CD8-positive, alpha-beta memory T cell (primary cell): ENCODE measurements at places on chromosomes 7 and 10. TPM values are rescaled to one million over a fixed set of nuclear protein-coding genes. Genes with fewer than 3 reads are reported as not detected.

FZD8 gene
- not detected for polyA plus RNA-seq

GRCh38 chr7:120254845-120255244, 18.1 kb upstream of the KCND2 start:
- no peak for DNase-seq

DNA sequence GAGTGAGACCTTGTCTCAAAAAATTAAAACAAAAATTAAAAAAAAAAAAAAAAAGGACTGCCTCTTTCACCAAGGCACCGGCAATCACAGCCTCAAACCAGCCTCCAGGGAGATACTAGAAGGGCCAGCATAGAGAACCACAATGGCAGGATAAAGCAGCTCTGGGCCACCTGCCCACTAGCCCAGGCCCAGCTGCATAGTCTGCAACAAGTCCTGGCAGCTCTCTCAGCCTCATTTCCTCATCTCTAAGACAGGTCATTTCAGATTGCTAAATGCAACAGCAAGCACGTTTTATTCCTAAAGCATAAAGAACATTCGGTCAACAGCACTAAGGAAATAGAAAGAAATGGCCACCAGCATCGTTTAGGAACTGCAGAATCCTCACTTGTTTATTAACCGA, 28.8 kb downstream of the XPNPEP1 start:
- DNase-seq = no peak

SPAM1 gene
- not detected for polyA plus RNA-seq

DNA sequence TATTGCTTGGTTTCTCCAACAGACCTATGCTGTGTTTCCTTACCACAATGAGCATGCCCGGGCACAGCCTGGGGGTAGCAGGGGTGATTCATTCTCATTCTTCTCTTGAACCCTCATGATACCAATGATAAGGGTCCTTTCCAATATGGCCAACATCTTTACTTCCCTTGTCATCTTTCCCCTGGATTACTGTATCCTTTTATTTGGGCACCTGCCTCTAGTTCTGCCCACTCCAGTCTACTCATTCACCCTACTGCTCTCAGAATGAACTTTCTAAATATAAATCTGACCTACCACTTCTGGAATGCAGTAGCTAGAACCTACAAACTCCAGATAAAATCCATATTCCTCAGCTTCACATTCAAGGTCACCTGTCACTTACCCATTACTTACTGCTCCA, 26.4 kb upstream of the ITPRID1 start:
- no peak for DNase-seq

DNA sequence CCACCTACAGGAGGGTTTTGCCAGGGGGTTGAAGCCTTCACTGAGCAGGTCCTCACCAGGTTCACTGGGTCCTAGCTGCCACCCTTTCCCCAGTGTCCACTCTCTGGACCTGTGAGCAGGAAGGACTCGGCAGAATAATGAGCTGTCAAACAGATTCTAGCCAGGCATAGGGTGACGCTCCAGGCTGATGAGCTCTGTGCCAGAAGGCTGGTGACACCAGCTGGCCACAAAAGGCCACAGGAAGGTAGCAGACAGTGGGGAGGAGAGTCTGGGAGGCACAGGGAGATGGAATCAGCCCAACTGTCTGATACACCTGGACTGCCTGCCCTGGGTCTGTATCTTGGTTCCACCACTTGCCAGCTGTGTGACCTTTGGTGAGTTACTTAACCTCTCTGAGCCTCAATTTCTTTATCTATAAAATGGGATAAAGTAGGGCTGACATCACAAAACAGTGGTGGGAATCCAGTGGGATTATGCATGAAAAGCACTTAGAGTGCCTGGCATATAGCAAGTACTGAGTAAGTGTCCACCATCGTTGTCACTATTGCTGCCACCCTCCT, 26.7 kb upstream of the NDST2 start:
- DNase-seq = no peak

DNA sequence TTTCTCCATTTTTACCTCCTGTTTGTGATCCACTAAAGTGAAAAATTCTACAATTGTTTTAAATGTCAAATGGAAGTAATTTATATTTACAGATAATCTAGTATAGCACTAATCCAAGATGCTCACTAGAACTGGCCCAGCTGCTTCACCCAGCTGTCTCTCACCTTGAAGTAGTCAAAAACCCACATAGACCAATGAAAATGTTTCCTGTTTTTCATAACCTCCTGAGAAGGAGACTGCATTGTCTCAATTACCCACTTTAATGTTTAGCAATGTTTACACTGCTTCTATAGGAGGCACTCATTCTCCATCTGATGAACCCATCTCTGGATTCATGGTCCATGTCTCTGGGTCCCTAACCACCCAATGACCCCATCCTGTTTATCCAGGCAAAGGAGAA, 56.1 kb upstream of the ADO start:
- no peak for DNase-seq
